Chondrocyte (in vitro differentiated cells): ENCODE measurements at places on chromosomes 6 and 20. TPM values are rescaled to one million over a fixed set of nuclear protein-coding genes. Genes with fewer than 3 reads are reported as not detected.
A peak's percentile ranks its signal among the peaks of the same experiment; 100 is the strongest.

DNA sequence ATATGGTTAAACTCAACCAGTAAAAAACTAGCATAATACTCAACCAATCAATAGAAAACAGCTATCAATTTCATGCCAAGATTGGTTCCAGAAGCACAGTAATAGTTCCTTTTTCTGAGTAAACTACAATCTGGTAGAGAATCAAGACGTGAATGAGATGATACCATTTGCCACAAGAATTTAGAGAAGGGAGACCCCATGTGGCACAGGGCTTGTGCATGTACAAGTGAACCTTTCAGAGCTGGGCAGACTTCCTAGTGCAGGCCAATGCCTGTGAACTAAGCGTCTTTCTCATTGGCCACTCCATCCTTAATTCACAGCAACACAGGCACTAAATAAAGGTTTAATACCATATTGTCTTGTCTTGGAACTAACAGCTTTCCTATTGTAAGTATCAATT is 213.5 kb downstream of the RFPL4B start:
- no peaks in the 10 kb centered on the region for H3K27me3 ChIP-seq
- H3K4me1 ChIP-seq = peaks cover 20% of the 10 kb centered on the region
- no peak overlapping the region for H3K27ac ChIP-seq
- no peak for DNase-seq
- peaks cover 2% of the 10 kb centered on the region for H3K36me3 ChIP-seq

DNA sequence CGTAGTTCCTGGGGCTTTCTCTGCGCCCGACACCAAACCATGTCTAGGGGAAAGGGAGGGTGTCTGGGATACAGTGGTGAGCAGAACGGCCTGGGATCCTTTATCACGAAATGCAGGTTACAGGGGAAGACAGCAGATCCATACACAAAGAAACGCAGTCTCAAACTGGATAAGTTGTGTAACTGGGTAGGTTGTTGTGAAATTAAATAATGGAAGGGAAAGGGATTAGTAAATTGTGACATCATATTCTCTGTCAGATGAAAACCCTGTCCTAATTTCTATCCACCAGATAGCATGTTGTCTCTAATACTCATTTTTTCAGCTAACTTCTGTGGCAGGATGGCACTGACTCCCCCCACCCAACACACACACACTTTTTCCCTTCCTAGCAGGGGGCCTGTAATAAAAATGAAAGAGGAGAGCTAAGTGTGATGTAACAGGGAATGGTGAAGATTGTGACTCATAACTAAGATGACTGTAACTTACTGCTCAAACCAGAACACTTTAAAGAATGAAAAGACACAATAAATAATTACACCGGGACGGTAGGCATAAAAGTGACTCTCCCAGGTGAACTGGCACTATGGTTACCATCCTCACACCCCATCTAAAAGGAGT is 769 bp upstream of the TRPC4AP start:
- H3K27me3 ChIP-seq = no peaks in the 10 kb centered on the region
- peak overlapping the region; percentile 100 for H3K27ac ChIP-seq
- H3K36me3 ChIP-seq = peaks cover 4% of the 10 kb centered on the region

- H3K27me3 ChIP-seq = no peaks in the 10 kb centered on the region
- H3K4me3 ChIP-seq = no peak overlapping the region
- peaks cover 73% of the 10 kb centered on the region for H3K4me1 ChIP-seq
- no peaks in the 10 kb centered on the region for H3K36me3 ChIP-seq
Measured at GRCh38 chr6:679282-679681, 13.7 kb downstream of the EXOC2 start.

DNA sequence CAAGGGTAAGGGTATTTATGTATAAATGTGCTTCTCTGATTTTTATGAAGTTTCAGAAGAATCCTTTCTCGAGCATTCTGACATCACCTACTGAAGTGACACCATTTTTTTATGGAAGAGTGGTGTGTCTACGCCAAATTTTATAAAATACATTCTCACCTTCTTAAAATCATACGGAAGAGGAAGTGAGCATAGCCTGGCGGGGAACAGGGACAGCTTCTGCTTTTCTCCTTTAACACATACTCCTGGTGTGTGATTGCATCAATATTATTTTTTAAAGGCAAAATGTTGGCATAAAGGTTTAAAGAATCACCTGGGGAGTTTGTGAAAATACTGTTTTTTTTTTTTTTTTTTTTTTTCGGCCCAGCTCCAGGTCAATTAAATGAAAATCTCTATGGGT is 733.6 kb upstream of the MAN1A1 start:
- H3K4me1 ChIP-seq = no peaks in the 10 kb centered on the region
- H3K4me3 ChIP-seq = no peak overlapping the region
- H3K27me3 ChIP-seq = peaks cover 3% of the 10 kb centered on the region

The ZNF831 gene
- not detected in 3 replicates for total RNA-seq

The HS3ST5 gene
- total RNA-seq = 0.05 to 0.63 TPM (median 0.10 TPM) in 3 replicates
